ENCODE measurements at places on chromosomes 4 and X. TPM values are rescaled to one million over a fixed set of nuclear protein-coding genes. Genes with fewer than 3 reads are reported as not detected.

The PFKFB1 gene
- total RNA-seq, result 1.1 TPM

DNA sequence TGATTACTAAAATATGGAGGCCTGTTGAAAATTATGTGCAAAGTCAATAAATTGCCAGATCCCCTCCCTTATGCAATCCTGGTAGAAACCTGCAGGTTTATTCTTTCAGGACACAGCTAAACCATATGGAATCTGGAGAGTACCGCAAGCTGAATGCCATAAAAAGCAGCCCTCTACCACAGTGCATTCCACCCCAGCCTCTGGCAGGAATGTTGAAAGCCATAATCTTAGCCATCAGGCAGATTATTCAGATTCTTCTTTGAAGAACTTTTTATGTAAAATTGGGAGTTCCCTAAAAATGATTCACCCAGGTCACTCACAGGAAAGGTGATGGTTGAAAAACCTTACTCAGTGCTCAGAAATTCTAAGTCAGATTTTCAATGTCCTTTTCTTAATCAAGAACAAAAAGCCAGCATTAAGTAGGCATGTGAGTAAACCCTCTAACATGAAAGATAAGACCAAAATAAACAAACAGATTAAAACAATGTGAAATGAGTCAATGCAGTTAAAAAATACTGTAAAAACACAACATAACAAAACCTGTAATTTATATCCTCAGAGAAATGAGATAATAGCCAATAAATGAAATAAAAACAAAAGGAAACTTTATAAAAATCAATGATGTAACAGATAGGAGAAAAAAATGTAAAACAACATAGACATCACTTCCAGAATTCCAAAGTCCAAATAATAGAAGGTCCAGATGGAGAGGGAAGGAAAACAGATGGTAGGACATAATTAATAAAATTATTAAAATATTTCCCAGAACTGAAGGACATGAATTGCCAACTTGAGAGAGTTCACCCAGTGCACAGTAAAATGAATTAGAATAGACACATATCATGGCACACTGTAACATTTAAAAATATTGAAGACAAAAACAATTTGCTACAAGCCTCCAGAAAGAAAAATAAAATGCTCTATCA is 226.9 kb downstream of the FSTL5 start:
- no peak for DNase-seq

- no peak for DNase-seq
These were observed 238.5 kb upstream of the PGRMC2 start for GRCh38 chr4:128525992-128526630.

DNA sequence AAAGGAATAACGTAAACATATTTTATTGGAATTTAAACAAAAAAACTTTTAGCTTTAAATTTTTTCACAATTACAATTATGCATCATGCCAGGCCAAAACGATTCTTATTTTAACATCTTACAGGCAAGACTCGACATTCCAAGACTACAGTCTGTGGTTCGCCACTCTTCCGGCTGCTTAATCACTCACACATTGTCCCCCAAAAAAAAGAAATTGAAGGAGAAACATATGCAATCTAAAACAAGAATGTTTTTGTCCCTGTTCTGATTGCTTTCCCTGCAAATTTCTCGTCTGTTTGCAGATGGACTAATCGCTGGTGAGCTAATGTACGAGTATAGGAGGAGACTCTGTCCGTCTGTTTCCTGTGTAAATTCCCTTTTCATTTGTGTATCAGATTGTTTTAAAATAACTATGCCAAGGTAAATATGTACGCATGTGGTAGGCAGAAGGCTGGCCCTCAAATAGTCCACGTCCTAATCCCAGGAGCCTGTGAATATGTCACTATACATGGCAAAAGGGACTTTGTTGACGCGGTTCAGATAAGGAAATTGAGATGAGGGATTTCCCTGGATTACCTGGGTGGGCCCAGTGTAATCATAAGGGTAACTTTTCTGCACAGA is 37.7 kb upstream of the MTNR1A start:
- DNase-seq, result no peak

DNA sequence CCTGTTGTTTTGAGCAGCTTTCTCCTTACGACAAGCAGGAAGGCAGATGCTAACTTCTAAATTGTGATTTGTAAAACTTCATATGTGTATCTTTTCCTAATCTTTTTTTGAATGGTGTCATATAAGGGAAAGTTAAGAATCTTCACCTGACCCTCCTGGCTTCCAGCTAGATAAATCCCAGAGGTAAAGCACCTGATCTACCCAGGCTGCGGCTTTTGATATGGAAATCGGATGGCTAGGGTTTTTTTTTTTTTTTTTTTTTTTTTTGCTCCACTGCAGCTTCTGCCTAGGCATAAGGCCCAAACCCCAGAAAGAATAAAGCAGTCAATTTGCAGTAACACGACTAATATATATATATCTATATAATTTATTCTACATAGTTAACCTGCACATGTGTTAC is 10.0 kb downstream of the MAB21L2 start:
- DNase-seq, result no peak

DNA sequence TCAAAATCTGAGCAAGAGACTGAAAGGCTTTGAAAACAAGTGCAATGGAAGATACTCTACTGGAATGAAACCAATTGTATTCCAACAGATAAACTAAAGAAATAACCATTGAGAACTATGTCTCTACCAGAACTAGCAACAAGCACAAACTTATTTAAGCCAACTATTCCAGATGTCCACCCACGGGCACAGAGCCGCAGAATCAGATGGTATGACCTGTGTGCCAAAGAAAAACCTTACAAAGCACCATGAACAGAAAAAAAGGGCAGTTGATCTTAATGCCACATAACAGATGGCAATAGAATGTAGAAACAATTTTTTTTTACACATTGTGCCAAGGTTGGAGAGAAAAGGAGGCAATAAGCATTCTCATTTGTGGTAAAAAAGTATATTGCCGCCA is 269.3 kb upstream of the ADGRL3 start:
- no peak for DNase-seq

Data from naive thymus-derived CD8-positive, alpha-beta T cell (primary cell).